ENCODE measurements at places on chromosomes 3 and 15. TPM values are rescaled to one million over a fixed set of nuclear protein-coding genes. Genes with fewer than 3 reads are reported as not detected.

DNA sequence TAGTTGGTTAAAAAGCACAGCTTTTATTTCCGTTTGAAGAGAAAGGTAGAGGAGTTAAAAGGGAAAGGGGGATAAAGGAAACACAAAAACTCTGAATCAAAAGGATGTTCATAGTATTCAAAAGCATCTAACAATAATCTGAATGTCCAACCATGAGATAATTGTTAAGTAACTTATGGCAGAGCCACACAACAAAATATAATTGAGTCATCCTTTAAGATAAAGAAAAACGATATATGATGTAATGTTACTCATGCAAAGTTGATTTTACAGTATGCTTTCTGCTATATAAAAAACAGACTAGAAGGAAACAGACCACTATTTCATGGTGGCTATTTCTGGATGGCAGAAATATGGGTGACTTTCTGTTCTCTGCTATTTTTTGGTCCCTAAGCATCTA lies 3.9 kb downstream of the XPC start:
- H3K36me3 ChIP-seq, result peaks cover 28% of the 10 kb centered on the region
- H3K4me3 ChIP-seq, result no peak overlapping the region
- H3K4me1 ChIP-seq, result peaks cover 25% of the 10 kb centered on the region
- no peak for DNase-seq
- no peak overlapping the region for H3K27ac ChIP-seq

DNA sequence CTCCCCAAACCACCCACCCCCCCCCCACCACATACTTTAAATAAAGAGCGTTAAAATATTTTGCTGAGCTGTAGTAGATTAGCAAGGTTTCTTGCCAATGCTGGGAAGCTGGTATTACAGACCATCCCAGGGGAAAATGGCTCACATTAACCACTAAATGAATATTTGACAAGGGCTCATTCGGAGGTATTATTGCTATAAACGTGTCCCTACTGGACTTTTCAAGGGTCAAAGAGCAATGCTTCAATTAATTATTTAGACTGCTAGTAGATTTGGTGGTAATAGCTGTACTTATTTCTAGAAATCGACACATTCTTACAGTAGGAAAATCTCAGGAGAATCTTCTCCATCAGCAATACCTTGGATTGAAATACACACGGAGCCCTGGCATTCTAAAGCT lies 5.2 kb downstream of the SOX2 start:
- H3K4me1 ChIP-seq, result peaks cover 25% of the 10 kb centered on the region
- H3K27ac ChIP-seq, result no peak overlapping the region
- no peak overlapping the region for H3K4me3 ChIP-seq
- peaks cover 5% of the 10 kb centered on the region for H3K36me3 ChIP-seq
- DNase-seq, result no peak
- H3K27me3 ChIP-seq, result peaks cover 42% of the 10 kb centered on the region

GRCh38 chr15:32651229-32651837 lies 9.8 kb downstream of the SCG5 start:
- no peak overlapping the region for H3K27ac ChIP-seq
- DNase-seq, result peak; percentile 11
- no peak overlapping the region for H3K4me3 ChIP-seq
- H3K36me3 ChIP-seq, result peaks cover 6% of the 10 kb centered on the region
- peaks cover 12% of the 10 kb centered on the region for H3K4me1 ChIP-seq

The RBMS3 gene
- total RNA-seq, result 1.3 TPM

- H3K4me3 ChIP-seq, result no peak overlapping the region
- peak; percentile 28 for DNase-seq
- peaks cover 25% of the 10 kb centered on the region for H3K4me1 ChIP-seq
Measured at GRCh38 chr3:161332792-161333191, 38.5 kb downstream of the SPTSSB start.

The PDZRN3 gene
- total RNA-seq, result not detected

DNA sequence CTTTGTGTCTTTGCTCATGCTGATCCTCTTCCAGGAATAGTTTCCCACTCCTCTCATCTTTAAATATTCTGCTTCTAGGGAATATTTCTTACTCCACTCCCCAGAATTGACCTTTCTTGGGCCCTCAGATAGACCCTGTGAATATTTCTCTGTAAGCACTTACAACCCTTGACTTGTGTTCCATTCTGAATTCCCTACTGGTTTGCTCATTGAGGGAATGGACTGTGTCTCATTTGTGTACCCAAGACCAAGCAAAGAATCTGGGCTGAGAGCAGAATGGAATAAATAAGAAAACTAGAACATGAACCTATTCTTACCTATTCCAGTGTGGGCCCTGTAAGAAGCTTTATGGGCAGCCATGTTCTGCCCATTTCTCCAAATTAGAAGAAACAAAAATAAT lies 72.7 kb upstream of the TSPAN3 start:
- peaks cover 11% of the 10 kb centered on the region for H3K36me3 ChIP-seq
- H3K27ac ChIP-seq, result peak overlapping the region; percentile 94

- H3K4me1 ChIP-seq, result no peaks in the 10 kb centered on the region
- H3K36me3 ChIP-seq, result no peaks in the 10 kb centered on the region
- H3K27me3 ChIP-seq, result peaks cover 36% of the 10 kb centered on the region
- no peak for DNase-seq
- no peak overlapping the region for H3K27ac ChIP-seq
Measured at GRCh38 chr3:54176106-54176505, 53.8 kb downstream of the CACNA2D3 start.

- no peaks in the 10 kb centered on the region for H3K4me1 ChIP-seq
- no peaks in the 10 kb centered on the region for H3K27me3 ChIP-seq
- no peaks in the 10 kb centered on the region for H3K36me3 ChIP-seq
- DNase-seq, result no peak
Measured at GRCh38 chr3:168815946-168816345, 720.2 kb upstream of the GOLIM4 start.

GRCh38 chr3:76495216-76495615 lies 544.7 kb upstream of the ROBO2 start:
- no peaks in the 10 kb centered on the region for H3K36me3 ChIP-seq
- H3K27me3 ChIP-seq, result no peaks in the 10 kb centered on the region
- H3K4me1 ChIP-seq, result no peaks in the 10 kb centered on the region
- no peak for DNase-seq

The AP3S2 gene
- 51.9 TPM for total RNA-seq

DNA sequence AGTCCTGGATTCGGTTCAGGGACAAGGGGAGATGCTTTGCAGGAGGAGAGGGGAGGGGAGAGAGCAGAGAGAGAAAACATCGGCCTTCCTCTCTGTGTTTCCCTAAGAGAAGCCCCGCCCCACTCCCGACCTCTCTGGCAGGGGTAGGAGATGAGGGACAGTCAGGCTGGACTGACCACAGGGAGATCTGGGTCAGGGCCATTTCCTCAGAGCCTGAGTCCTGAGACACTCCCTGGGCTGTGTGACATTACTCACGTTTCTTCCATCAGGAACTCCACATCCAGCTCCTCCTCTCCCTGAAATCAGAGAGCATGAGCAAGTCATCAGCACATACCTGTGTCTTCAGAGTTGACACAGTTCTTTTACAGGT lies 9.1 kb downstream of the PLA2G4D start:
- no peak overlapping the region for H3K4me3 ChIP-seq
- no peak for DNase-seq
- no peak overlapping the region for H3K27ac ChIP-seq
- H3K4me1 ChIP-seq, result peaks cover 16% of the 10 kb centered on the region
- H3K36me3 ChIP-seq, result peaks cover 7% of the 10 kb centered on the region

DNA sequence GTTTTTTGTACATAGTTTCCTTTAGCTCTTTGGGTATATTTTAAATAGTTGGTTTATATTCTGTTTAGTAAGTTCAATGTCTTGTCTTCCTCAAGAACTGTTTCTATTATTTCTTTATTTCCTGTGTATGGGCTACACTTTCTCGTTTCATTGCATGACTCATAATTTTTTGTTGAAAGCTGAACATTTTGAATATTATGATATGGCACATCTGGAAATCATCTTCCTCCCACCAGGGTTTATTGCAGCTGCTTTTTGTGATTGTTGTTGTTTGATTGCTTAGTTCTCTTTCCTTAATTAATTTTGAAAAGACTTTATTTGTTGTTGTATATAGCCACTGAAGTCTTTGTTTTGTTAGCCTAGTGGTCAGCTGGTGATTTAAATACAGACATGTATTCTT lies 43.8 kb downstream of the LSM3 start:
- no peak overlapping the region for H3K27ac ChIP-seq
- no peaks in the 10 kb centered on the region for H3K36me3 ChIP-seq
- DNase-seq, result no peak
- H3K4me3 ChIP-seq, result no peak overlapping the region

DNA sequence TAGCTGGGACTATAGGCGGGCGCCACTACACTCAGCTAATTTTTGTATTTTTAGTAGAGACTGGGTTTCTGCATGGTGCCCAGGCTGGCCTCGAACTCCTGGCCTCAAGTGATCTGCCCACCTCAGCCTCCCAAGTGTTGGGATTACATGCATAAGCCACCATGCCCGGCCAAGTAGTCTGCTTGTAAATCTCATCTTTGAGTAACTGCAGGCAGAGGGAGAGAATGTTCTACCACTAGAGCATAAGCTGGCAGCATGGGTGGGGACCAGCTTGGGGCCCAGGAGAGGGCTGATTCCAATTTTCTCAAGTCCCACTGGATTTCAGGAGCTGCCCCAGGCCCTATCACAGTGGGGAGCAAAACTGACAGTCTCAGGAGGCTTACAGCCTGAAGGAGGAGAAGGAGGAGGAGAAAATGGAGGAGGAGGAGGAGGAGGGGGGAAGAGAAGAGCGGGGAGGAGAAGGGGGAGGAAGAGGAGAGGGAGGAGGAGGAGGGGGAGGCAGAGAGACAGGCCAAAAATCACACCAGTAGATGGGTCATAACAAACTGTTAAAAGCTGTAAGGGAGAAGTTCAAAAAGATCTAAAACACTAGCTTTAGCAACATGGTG lies 229.1 kb upstream of the IGF1R start:
- H3K27me3 ChIP-seq, result peaks cover 59% of the 10 kb centered on the region
- no peak overlapping the region for H3K4me3 ChIP-seq
- no peaks in the 10 kb centered on the region for H3K4me1 ChIP-seq
- no peaks in the 10 kb centered on the region for H3K36me3 ChIP-seq
- no peak for DNase-seq

GRCh38 chr3:179113903-179114302 lies 34.3 kb upstream of the PIK3CA start:
- no peaks in the 10 kb centered on the region for H3K27me3 ChIP-seq
- no peak overlapping the region for H3K4me3 ChIP-seq
- H3K27ac ChIP-seq, result no peak overlapping the region
- no peaks in the 10 kb centered on the region for H3K36me3 ChIP-seq

The BCL2A1 gene
- not detected for total RNA-seq

GRCh38 chr15:29773816-29774215 lies 48.5 kb downstream of the TJP1 start:
- no peaks in the 10 kb centered on the region for H3K27me3 ChIP-seq
- no peak for DNase-seq
- H3K4me1 ChIP-seq, result no peaks in the 10 kb centered on the region
- no peaks in the 10 kb centered on the region for H3K36me3 ChIP-seq

GRCh38 chr3:58591517-58592510 lies 14.6 kb upstream of the FAM107A start:
- DNase-seq, result no peak
- H3K4me3 ChIP-seq, result no peak overlapping the region
- H3K27me3 ChIP-seq, result peaks cover 1% of the 10 kb centered on the region

GRCh38 chr3:188097791-188098190 lies 56.2 kb upstream of the LPP start:
- DNase-seq, result no peak
- H3K4me3 ChIP-seq, result no peak overlapping the region
- no peaks in the 10 kb centered on the region for H3K27me3 ChIP-seq

GRCh38 chr15:27401471-27401870 lies 430.5 kb downstream of the GABRG3 start:
- H3K4me3 ChIP-seq, result no peak overlapping the region
- no peaks in the 10 kb centered on the region for H3K27me3 ChIP-seq
- no peak for DNase-seq
- H3K27ac ChIP-seq, result no peak overlapping the region
- H3K4me1 ChIP-seq, result no peaks in the 10 kb centered on the region

- no peak overlapping the region for H3K4me3 ChIP-seq
- no peaks in the 10 kb centered on the region for H3K27me3 ChIP-seq
- DNase-seq, result no peak
- no peak overlapping the region for H3K27ac ChIP-seq
- H3K4me1 ChIP-seq, result no peaks in the 10 kb centered on the region
Measured at GRCh38 chr15:35876762-35877161, 330.8 kb upstream of the DPH6 start.

GRCh38 chr3:24060055-24060454 lies 115.0 kb downstream of the NR1D2 start:
- no peak for DNase-seq
- H3K4me1 ChIP-seq, result no peaks in the 10 kb centered on the region
- H3K27ac ChIP-seq, result no peak overlapping the region

The MINDY2 gene
- total RNA-seq, result 46.2 TPM

- no peaks in the 10 kb centered on the region for H3K4me1 ChIP-seq
- no peak for DNase-seq
- no peaks in the 10 kb centered on the region for H3K36me3 ChIP-seq
- H3K4me3 ChIP-seq, result no peak overlapping the region
- no peaks in the 10 kb centered on the region for H3K27me3 ChIP-seq
- H3K27ac ChIP-seq, result no peak overlapping the region
Measured at GRCh38 chr3:116842254-116842957, 132.8 kb downstream of the TUSC7 start.

The IL17RD gene
- 2.2 TPM for total RNA-seq

The RARRES1 gene
- total RNA-seq, result 1,195 TPM

DNA sequence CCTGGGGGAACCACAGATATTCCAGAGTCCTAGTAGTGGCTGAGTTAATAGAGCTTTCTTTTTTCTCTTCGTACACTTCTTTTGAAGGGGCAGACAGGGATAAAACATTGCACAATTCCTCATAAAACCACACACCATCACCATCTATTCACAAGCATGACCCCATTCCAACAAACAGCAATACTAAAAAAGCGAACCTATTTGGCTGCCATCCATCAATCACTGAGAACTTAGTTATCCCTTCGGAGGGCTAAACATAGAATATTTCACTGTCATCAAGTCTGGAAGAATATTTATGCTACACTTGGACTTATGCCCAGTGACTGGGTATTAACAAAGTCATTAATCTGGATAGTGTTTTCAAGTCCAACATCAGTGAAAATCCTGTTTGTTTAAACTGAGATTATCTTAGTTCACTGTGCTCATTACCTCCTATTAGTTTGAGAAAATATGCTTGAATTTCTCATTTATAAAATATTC lies 80.3 kb upstream of the PRTG start:
- no peak overlapping the region for H3K4me3 ChIP-seq
- no peak overlapping the region for H3K27ac ChIP-seq
- no peaks in the 10 kb centered on the region for H3K27me3 ChIP-seq
- H3K36me3 ChIP-seq, result peaks cover 7% of the 10 kb centered on the region
- DNase-seq, result no peak
- H3K4me1 ChIP-seq, result no peaks in the 10 kb centered on the region

DNA sequence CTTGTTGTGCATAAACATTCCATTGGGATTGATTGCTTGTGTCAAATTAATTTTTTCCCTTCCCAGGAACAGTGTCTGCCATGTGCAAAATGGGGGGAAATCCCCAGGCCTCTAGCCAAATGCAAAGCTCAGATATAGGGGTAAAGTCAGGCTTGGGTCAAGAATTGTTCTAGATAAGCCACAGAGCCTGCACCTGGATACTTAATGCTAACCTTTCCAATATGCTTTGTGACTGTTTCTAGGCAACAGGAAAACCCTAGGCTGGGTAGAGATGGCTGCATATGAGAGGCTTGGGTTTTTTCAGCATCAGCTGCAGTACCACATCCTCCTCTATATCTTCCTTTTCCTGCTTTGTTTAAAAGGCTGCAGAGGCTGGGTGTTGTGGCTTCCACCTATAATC lies 61.9 kb upstream of the ROPN1 start:
- peaks cover 88% of the 10 kb centered on the region for H3K27me3 ChIP-seq
- no peak overlapping the region for H3K4me3 ChIP-seq
- H3K36me3 ChIP-seq, result no peaks in the 10 kb centered on the region
- DNase-seq, result no peak
- H3K4me1 ChIP-seq, result no peaks in the 10 kb centered on the region

The GPR149 gene
- total RNA-seq, result not detected

- no peak for DNase-seq
- no peaks in the 10 kb centered on the region for H3K27me3 ChIP-seq
- no peak overlapping the region for H3K27ac ChIP-seq
- no peaks in the 10 kb centered on the region for H3K4me1 ChIP-seq
- no peak overlapping the region for H3K4me3 ChIP-seq
Measured at GRCh38 chr15:45604326-45604725, 17.1 kb downstream of the BLOC1S6 start.
